Activated T-cell treated with anti-CD3 and anti-CD28 coated beads, Interleukin-2, amount 50 U/mL, for 72 hours (primary cell): ENCODE measurements at places on chromosomes 13 and 19.

DNA sequence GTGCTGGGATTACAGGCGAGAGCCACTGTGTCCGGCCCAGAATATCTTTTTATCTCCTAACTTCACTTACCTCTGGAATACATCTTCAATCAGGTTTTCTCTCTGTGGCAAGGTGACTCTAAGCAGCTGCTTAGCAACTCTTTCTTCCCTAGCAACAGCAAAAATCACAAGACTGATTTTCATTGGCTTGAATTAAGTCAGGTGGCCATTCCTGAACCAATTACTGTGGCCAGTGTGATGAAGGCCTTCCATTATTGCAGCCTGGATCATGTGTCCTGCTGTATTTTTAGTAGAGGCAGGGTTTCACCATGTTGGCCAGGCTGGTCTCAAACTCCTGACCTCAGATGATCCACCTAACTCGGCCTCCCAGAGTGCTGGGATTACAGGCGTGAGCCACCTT is 9.0 kb upstream of the LTBP4 start:
- no peak for DNase-seq
- peaks cover under 1% of the 10 kb centered on the region for H3K27me3 ChIP-seq
- H3K4me1 ChIP-seq, result peaks cover 12% of the 10 kb centered on the region
- no peak overlapping the region for H3K4me3 ChIP-seq
- H3K27ac ChIP-seq, result no peak overlapping the region
- no peaks in the 10 kb centered on the region for H3K36me3 ChIP-seq

DNA sequence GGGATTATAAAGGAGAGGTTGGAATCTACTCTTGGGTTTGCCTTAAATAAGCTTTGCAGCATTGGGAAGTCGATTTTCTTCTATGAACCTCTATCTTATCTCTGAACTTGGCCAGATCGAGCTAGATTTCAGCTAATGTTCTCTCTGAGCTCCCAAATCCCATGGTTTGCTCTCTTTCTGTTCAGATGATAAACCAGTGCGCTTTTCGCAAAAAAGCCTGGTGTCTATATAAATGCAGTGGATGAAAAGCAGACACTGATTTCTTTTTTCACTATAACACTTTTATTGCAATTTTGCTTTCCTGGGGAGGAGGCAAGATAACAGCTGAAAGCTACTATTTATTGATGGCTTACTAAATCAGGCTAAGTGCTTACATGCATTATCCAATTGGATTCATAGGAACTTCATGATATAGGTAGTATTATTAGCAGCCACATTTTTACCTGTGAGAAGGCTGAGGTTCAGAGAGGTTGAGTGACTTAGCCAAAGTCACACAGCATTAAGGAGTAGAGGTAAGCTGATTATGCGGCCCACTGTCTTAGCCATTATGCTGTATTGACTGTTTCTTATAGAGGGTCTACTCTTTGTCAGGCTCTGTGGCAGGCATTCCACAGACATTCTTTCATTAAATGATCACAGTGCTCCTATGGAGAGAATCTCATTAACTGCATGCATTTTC is 58.9 kb downstream of the RFC3 start:
- DNase-seq, result no peak
- no peak overlapping the region for H3K4me3 ChIP-seq
- H3K27me3 ChIP-seq, result no peaks in the 10 kb centered on the region
- H3K4me1 ChIP-seq, result no peaks in the 10 kb centered on the region

DNA sequence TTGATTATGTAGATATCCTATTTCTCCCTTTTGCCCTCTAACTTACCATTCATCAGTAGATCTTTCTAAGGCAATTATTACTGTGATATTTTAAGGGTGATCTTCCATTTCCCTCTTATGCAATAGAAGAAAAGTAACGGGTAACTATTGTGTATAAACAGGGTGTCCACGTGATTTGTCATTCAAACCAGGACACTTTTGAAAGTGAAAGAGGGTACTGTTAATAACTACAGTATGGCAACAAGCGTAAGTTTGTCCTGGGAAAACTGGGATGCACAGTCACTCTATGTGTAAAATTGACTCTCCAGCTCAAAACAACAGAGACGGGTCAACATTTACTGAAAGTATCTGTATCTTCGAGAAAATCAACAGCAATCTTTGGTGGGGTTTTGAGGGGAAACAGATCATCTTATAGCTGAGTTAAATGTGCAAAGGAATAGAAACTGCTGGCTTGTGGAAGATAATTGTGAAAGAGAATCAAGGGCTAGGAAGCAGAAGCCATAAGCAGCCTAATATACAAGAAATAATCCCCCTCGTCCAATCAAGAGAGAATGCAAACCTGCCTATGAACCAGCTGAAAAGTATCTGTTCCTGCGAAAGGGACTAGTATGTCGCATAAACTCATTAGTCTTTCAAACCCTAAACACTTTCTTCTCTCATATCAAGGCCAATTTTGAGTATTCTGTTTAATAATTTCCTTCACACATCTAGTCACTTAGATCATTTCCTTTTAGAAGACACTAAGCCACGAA is 126.7 kb downstream of the FOXO1 start:
- DNase-seq, result no peak
- H3K36me3 ChIP-seq, result no peaks in the 10 kb centered on the region
- H3K27me3 ChIP-seq, result no peaks in the 10 kb centered on the region
- no peak overlapping the region for H3K4me3 ChIP-seq

GRCh38 chr13:39916330-39916729 is 260.9 kb downstream of the COG6 start:
- peaks cover 19% of the 10 kb centered on the region for H3K4me1 ChIP-seq
- no peak overlapping the region for H3K4me3 ChIP-seq
- H3K27me3 ChIP-seq, result peaks cover 18% of the 10 kb centered on the region
- DNase-seq, result no peak

GRCh38 chr19:14767466-14767971 is 10.8 kb downstream of the ADGRE2 start:
- peaks cover 19% of the 10 kb centered on the region for H3K27me3 ChIP-seq
- no peak for DNase-seq
- no peaks in the 10 kb centered on the region for H3K36me3 ChIP-seq
- no peak overlapping the region for H3K27ac ChIP-seq

DNA sequence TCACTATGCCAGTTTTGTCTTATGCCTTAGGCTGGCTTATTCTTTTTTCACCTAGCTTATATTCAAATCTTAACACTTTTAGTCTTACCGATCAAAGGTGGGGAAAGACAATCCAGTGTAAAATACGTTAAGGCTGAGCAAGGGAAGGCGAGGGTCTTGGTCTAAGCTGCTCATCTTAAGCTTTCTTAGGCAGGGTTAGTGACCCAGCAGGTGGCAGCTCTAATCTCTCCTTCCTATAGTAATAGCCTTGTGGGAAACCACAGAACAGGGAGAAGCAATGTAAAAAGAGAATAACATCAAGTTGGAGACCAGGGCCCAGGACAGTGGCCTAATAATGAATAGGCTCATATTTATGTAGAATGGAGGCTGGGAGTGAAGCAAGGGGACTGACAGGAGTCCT is 45.9 kb downstream of the COG3 start:
- no peak for DNase-seq
- no peaks in the 10 kb centered on the region for H3K4me1 ChIP-seq
- no peak overlapping the region for H3K4me3 ChIP-seq
- H3K27me3 ChIP-seq, result no peaks in the 10 kb centered on the region

- H3K4me3 ChIP-seq, result no peak overlapping the region
- H3K27me3 ChIP-seq, result peaks cover 29% of the 10 kb centered on the region
- peaks cover 8% of the 10 kb centered on the region for H3K4me1 ChIP-seq
- H3K36me3 ChIP-seq, result peaks cover 5% of the 10 kb centered on the region
- DNase-seq, result no peak
- H3K27ac ChIP-seq, result no peak overlapping the region
Measured at GRCh38 chr19:43634872-43635560, 4.6 kb downstream of the CADM4 start.
